ENCODE measurements at places on chromosomes 6 and 20.

- DNase-seq = no peak
Observed at GRCh38 chr20:4782378-4782772, 60.7 kb downstream of the PRND start.

- DNase-seq = no peak
Observed at GRCh38 chr6:155264693-155265320, 994 bp downstream of the CLDN20 start.

DNA sequence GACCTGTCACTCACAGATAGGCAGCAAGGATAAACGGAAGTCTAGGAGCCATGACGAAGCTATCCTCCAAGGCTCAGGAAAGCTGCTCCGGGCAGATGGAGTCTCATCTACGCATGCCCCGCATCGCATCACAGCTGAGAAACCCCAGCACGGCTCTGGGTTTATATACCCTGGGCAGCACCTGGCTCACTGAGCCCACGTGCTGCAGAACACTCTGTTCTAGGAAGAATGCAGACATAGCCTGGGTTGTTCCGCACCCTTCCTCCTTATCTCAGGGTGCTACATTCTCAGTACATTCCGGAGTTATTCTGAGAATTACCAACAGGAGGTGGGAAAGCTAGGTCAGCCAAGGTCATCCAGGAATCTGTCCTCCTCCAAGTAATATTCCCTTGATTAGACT, 260.4 kb downstream of the CBLN4 start:
- no peak for DNase-seq

DNA sequence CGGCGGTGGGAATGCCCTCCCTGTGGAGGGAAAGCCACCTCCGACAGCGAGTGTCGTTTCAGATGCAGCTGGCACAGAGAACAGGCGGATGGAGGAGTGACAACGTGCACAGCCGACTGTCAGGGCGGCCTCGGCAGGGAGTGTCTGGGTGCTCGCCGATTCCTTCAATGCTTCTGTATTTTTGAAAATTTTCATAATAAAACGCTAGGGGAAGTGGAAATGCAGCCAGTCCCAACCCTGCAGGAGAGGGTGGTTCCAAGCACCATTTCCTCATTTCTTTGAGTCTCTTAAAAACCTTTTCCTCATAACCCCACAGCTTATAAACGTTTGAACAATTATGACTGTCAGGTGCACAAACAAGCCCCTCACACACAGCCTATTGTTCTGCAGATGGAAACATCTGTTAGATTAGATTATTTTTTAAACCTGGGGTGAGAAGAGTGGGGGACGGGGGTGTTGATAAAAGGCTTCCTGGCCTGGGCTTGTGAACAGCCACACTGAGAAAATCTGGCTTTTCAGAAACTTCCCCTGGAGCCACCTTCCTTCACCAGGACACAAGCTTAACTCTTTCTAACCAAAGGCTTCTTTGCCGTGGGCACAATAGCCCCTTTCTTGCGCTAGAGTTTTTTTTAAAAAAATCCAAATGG, 228.9 kb downstream of the ANKRD60 start:
- no peak for DNase-seq

GRCh38 chr6:63923139-63923739, 287.6 kb downstream of the PHF3 start:
- no peak for DNase-seq

DNA sequence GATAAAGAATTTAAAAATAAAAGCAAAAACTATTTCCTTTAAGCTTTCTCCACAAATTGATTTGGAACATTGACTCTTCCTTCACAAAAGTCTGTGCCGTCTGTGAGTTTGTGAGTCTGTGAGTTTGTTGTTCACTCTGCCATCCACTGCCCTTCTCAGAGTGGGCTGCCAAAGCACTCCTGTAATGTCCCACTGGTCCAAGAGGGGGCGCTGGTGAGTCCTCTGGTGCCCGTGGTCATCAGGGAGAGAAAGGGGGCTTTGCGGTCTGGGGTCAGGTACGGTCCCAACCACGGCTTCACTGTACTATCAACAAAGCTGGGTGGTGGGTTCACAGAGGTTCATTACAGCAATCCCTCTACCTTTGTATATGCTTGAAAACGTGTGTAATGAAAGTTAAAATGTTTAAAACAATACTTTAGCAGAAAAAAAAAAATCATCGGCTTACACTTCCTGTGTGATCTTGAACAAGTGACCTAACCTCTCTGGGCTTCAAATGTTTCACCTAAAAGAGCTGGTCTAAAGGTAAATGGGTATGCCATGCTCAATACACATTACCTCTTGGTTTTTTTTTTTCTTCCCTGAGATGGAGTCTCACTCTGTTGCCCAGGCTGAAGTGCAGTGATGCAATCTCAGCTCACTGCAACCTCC, 5.6 kb upstream of the ANKRD60 start:
- DNase-seq = peak; percentile 79

GRCh38 chr20:39800548-39800947, 838.4 kb downstream of the DHX35 start:
- no peak for DNase-seq

- no peak for DNase-seq
Observed at GRCh38 chr6:78530208-78530607, 337.1 kb upstream of the IRAK1BP1 start.

GRCh38 chr20:62828511-62829230, 11.8 kb downstream of the COL9A3 start:
- no peak for DNase-seq

DNA sequence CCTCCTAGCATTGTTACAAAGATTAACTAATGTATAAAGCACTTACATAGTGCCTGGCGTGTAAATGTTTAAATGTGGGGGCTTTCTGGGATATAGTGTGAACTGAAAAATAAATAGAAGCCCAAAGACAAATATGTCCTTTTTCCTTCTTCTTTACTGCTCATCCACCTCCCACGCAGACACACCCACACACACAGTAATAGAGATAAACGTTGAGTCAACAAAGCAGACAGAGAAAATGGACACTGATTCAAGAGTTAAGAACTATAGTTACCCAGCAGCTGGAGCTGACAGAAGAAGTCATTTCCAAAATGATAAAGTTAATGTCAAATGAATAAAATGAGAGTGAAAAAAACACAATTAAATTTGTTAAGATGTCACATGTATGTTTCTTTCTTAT, 68.3 kb downstream of the FHL5 start:
- peak; percentile 20 for DNase-seq

DNA sequence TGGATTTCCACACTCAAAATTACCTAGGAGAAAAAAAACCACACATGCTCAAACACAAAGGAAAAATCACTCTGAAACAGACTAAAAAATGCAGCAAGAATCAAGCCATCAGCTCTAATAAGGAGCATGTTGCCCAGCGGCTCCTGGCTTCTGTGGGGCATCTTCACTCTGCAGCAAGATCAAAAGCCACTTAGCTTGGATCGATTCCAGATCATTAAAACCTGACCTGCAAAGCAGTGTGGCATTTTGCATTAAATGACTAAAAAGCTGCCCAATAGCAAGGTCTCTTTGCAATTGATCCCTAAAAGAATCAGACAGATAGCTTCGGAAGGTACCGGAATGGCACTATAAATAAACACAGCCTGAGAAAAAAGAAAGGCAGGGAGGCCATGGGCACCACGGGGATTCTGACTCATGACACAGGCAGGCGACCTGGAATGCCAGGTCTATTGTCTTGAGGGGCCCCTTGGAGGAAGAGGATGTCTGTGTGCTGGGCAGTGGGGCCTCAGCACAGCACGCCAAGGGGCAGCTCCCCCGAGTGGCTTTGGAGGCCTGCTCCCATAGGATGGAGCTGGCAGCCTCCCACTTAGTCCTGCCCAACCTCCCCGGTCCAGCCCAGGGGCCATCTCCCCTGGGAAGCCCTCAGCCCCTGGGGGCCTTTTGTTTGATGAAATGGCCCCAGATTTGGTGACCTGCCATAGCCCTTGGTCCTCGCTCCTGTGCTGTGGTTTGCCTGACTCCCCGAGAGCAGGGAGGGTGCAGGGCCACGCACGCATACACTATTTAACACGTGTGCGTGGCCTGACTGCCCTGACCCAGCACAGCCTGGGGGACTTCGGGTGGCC, 7.6 kb downstream of the LEMD2 start:
- DNase-seq = no peak

- DNase-seq = no peak
Observed at GRCh38 chr6:16698997-16699868, 62.0 kb downstream of the ATXN1 start.

GRCh38 chr6:170347975-170348374, 41.4 kb downstream of the FAM120B start:
- DNase-seq = no peak

DNA sequence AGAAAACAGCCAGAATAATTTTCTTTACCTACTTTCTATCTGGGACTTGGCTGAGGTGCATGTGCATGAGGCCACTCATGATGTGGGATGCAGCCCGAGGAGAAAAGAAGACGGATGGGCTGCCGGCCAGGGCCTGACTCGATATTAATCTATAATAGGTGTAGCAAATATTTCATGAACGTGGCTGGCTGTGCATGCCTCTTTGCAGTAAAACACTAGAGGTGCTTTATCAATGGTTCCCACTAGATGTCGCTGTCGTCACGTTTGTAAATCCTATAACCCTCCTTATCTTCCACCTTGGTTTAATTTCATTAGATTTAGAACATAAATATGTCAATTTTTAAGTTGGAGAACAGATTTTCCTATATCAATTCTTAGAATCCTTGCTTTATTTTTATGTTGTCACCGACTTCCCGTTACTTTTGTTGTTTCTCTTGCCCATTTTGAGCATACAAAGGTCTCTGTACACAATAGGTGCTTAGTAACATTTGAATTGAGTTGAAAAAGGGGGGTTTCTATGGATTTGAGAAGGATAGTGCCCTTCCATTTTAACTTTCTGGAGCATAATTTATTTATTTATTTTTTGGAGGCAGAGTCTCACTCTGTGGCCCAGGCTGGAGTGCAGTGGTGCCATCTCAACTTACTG, 19.6 kb upstream of the FERMT1 start:
- peak; percentile 39 for DNase-seq

DNA sequence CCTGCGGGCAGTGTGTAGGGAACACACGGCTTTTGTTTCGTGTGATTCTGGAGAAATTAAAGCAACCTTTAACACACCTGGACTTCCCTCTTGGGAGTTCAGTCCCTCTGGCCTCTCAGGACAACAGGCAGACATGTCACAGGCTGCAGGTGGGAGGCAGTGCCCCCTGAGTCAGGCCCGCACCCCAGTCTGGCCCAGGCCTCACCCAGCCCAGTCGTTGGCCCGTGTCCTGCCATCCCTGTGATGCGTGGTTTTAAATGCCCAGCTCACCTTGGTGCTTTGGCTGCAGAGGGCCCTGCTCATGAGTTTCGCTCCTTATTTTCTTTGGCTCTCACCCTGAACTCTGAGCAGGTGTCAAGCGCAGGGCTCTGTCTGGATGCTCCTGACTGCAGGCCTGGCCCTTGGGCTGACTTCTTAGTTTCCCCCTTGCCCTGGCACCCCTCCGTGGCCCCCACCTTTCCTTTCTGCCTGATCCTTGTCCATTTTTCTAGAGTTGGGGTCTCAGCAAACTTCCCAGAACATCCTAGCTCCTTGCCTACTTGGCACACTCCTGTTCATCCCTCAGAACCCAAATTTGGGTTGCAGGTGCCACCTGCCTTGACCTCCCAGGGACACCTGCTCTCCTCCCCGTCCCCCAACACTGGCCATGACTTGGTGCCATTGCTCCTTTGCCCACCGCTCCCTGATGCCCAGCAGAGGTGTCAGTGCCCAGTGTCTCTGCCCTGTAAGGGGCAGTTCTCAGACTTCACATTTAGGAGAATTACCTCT, 2.2 kb upstream of the CABLES2 start:
- no peak for DNase-seq

GRCh38 chr20:58179432-58180099, 48.9 kb downstream of the ANKRD60 start:
- peak; percentile 84 for DNase-seq

DNA sequence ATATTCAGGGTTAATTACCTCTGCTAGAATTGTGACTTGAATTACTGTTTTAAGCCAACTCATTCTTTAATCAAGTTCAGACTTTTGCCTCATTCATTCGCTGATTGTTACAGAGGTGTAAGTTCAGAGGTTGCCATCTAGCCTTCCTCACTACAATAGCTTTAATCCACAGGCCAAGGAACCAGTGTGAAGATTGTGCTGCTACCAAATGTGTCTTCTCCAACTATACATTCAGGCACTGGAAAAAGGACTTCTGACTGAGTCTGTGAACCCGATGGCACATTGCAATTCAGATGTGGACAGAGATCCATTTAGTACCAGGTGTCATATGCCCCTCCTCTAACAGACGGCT, 111.2 kb upstream of the ADGRF1 start:
- DNase-seq = no peak

DNA sequence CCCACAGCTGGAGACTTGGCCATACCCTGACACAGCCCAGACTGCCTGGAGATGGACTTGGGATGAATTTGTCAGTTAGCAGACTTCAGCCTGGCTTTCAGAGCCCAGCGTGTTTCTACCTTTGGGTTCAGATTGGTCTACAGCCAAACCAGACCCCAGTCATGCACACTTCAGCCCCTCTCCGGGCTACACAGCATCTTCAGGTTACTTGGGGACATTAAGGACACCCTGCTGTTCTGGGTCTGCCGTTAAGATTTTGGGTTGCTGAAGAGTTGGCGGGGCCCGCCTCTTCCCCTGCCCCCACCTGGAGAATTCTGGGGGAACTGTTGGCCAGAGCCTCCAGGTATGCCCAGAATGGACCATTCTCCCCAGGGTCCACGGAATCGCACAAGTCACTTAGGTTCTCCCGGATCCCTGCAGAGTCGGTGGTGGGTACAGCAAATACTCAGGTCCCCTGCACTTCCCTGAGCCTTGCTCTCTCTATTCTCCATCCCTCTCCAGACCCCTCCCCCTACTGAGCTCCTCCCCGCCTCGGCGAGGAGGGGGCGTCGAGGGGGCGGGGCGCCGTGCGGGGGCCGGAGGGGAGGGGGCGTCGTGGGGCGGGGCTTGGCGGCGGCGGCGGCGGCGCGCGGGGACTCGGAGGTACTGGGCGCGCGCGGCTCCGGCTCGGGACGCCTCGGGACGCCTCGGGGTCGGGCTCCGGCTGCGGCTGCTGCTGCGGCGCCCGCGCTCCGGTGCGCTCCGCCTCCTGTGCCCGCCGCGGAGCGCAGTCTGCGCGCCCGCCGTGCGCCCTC, at the start of gene PTK7:
TSS of gene PTK7 (plus strand) at position 645 of the 794 bp plus-strand sequence. CDS start 175 bp downstream, outside the sequence.
- DNase-seq = peak; percentile 58

- DNase-seq = no peak
Observed at GRCh38 chr6:69280858-69281257, 516.0 kb downstream of the LMBRD1 start.

- no peak for DNase-seq
Observed at GRCh38 chr6:18503593-18504231, 116.6 kb downstream of the RNF144B start.

DNA sequence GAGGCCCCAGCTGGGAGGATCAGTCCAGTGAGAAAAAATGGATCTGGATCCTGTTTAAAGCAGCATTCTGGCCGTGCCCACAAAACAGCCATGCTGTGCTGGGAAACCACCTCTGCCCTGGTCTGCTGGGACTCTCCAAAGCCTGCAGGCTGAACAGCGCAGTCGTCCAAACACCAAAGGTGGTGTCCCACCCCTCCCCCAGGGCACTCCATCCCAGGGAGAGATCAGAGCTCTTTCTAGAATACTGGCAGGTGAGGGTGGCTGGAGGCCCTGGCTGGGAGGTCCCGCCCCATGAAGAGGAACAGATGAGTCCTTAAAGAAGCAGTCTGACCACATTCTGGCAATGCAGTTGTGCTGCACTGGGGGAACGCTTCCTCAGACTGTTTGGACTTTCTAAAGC, 84.6 kb downstream of the MRAP2 start:
- no peak for DNase-seq

GRCh38 chr6:44489910-44490604, 102.6 kb downstream of the CDC5L start:
- DNase-seq = no peak

GRCh38 chr6:109472132-109472995, 10.7 kb downstream of the ZBTB24 start:
- no peak for DNase-seq
